ENCODE measurements at places on chromosomes 11 and 22. TPM values are rescaled to one million over a fixed set of nuclear protein-coding genes. Genes with fewer than 3 reads are reported as not detected.
A peak's percentile ranks its signal among the peaks of the same experiment; 100 is the strongest.

CHRDL2 gene
- total RNA-seq: not detected

MYRF gene
- not detected for total RNA-seq

TMPRSS13 gene
- not detected for total RNA-seq

APOL4 gene
- total RNA-seq: not detected

GGT1 gene
- total RNA-seq: not detected

UPK3A gene
- not detected for total RNA-seq

LARGE1 gene
- 40.6 TPM for total RNA-seq

GRCh38 chr22:23147617-23148387, 2.5 kb downstream of the RAB36 start:
- no peaks in the 10 kb centered on the region for H3K36me3 ChIP-seq
- H3K4me1 ChIP-seq: peaks cover 15% of the 10 kb centered on the region
- no peaks in the 10 kb centered on the region for H3K27me3 ChIP-seq

DNA sequence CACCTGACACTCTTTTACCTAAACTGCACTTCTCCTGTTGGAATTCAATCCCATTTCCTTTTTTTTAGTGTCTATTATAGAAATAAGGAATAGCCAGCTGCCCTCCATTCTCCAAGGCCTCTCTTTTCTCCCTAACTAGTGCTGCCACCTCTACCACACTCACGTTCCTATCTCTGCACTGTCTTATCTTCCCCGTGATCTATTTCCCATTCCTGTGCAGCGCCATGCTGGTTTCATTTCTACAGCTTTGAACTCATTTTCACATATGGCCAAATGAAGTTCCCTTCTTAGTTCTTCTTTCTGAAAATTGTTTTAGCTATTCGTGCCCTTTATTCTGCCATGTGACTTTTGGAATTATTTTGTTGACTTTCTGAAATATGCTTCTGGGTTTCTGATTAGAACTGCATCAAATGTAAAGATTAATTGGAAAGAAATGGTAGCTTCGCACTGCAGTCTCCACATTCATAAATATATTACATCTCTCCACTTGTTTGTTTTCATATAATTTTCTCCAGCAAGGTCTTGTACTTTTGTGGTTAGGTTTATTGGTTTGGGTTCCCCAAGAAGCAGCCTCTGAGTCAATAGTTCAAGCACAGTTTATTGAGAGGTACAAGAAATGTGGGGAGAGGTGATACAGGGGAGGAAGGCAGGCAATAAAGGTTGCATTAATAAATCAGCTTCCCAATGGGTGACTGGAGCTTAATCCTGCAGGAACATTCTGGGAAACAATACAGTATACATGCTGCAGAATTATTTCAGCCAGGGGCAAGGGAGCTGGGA, 43.7 kb upstream of the DRD2 start:
- DNase-seq: no peak
- no peaks in the 10 kb centered on the region for H3K36me3 ChIP-seq
- no peaks in the 10 kb centered on the region for H3K27me3 ChIP-seq

DNA sequence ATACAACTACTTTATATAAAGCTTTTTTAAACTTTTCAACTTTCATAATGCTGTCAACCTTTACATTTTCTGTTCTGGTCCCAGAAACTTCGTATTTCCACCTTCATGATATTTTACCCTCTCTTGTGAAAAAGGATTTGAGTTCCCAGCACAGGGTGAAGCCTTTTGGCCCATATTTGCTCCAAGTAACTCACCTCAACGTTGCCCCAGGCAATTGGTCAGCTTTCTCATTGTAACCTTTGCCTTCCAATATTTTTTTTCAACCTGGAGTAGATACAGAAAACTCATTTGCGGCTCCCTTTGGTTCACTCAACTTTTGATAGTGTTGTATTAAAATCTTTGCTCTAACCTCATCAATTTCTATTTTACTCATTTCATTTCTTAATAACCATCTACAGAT, 21.1 kb upstream of the FAR1 start:
- no peaks in the 10 kb centered on the region for H3K4me1 ChIP-seq
- no peak overlapping the region for H3K4me3 ChIP-seq
- no peaks in the 10 kb centered on the region for H3K36me3 ChIP-seq
- no peaks in the 10 kb centered on the region for H3K27me3 ChIP-seq
- DNase-seq: no peak
- H3K27ac ChIP-seq: no peak overlapping the region

DNA sequence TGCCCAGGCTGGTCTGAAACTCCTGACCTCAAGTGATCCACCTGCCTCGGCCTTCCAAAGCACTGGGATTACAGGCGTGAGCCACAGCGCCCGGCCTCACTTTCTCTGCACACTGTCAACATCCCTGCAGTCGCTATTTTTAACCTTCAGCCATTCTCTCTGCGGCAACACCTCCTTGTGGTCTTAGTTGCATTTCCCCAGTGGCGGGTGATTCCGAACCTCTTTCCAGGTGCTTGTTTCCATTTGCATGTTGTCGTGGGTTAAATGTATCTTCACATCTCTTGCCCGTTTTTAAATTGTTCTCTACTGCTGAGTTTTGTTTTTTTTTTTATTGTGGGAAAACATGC, 2.2 kb upstream of the SCT start:
- H3K27ac ChIP-seq: peak overlapping the region; percentile 53
- no peaks in the 10 kb centered on the region for H3K27me3 ChIP-seq

GRCh38 chr11:36373016-36374010, 77.2 kb downstream of the PRR5L start:
- no peak for DNase-seq
- peaks cover 7% of the 10 kb centered on the region for H3K27me3 ChIP-seq
- H3K4me3 ChIP-seq: no peak overlapping the region
- peaks cover 4% of the 10 kb centered on the region for H3K4me1 ChIP-seq
- no peak overlapping the region for H3K27ac ChIP-seq

DNA sequence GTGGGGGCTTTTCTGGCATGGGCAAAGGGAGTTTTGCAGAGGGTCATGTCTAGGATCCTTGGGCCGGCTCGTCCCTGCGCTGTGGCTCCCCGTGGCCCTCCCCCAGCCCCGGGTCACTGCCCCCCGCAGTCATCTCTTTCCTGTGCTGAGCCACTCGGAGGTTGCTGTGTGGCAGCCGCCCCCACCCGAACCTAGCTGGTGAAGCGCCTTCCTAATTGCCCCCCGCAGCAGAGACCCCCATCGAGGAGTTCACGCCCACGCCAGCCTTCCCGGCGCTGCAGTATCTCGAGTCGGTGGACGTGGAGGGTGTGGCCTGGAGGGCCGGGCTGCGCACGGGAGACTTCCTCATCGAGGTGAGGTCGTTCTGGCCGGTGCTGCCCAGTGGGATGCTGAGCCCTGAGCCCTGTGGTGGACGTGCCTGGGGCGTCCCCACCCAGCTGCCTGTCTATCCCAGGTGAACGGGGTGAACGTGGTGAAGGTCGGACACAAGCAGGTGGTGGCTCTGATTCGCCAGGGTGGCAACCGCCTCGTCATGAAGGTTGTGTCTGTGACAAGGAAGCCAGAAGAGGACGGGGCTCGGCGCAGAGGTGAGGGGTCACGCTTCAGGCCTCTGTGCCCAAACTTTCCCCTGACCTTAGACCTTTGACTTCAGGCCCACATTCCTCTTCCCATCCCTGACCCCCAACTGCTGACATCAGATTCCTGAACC, 32.0 kb downstream of the SHANK3 start:
- H3K27me3 ChIP-seq: no peaks in the 10 kb centered on the region
- H3K27ac ChIP-seq: no peak overlapping the region
- no peak for DNase-seq

DNA sequence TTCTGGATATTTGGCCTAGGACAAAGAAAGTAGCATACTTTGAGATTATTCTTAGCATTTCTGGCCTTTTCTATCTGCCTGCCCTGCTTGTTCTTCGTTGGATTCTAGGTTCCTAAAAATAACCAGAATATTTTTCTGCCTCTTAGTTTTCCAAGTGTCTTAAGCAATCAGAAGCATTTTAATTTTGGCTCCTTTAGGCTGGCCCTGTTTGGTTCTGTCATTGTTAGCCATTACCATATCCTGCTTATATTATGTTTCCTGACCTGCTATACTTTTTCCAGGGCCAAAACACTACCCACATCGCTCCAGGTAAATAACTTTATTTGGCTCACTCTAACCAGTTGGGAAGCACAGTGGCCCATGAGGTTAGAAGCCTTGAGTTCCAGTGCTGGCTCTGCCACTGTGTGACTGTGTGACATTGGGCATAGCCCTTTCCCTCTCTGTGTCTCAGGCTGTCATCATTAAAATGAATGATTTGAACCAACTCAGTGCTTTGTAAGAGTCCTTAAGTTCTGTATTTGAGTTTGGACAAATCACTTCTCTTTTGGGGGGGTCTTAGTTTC, 91.1 kb downstream of the STIM1 start:
- peak overlapping the region; percentile 85 for H3K27ac ChIP-seq
- H3K36me3 ChIP-seq: no peaks in the 10 kb centered on the region
- no peak for DNase-seq
- H3K4me3 ChIP-seq: no peak overlapping the region

DNA sequence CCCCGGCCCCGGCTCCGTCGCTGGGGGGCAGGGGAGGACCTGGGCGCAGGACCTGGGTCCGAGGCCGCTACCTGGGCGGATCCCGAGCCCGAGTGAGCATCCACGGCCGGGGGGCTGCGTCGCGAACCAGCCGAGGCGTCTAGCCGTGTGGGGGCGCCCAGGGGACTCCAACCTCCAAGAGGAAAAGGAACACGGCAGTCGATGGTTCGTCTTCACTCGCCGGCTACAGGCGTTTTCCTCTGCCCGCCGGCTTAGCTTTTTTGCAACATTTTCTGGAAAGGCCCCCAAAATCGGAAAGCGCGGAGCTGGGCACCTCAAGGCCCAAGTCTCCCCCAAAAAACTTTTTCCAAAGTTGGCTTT, 666 bp downstream of the PDGFB start:
- peaks cover 4% of the 10 kb centered on the region for H3K27me3 ChIP-seq
- no peaks in the 10 kb centered on the region for H3K36me3 ChIP-seq
- DNase-seq: no peak
- peak overlapping the region; percentile 27 for H3K27ac ChIP-seq

DNA sequence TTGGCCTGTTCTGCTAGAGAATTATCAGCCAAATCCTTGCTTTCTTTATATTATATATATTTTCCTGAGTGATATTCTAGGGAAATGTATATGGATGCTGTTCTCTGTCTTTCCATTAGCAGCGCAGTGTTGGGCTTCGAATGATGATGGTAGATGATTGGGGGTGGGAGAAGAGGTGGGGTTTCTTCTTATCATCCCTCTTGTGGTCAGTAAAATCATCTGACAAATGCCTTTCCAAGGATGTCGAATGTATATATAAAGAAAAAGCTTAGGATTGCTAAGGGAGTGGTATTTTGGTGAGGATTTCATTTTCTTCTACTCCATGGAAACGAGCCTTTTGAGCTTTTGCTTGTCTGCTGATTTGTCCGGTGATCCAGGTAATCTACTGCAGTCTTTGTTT, 48.9 kb downstream of the ARHGEF12 start:
- H3K27me3 ChIP-seq: no peaks in the 10 kb centered on the region
- no peak overlapping the region for H3K27ac ChIP-seq
- H3K4me3 ChIP-seq: no peak overlapping the region
- DNase-seq: no peak
- H3K36me3 ChIP-seq: no peaks in the 10 kb centered on the region

DNA sequence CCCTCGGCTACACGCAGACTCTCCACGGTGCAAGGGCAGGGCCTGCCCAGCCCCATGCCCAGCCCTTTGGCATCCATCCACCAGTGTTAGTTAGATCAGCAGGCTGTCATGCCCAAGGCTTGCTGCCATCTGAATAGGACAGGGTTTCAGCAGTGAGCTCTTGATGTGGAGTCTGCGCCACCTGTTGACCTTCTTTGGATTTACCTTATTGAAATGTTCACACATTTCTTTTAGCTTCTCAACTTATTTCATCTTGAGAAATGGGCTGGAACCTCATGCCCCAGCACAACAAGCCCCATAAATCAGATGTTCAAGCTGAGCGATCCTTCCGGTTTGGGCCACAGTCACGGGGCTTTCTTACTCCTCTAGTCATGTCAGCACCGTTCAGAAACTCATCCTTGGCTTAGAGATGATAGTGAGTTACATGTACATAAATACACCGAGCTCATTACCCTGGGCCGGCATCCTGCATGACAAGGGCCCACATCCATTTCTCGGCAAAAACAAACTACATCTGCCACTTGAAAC, 61.7 kb downstream of the PARVB start:
- peaks cover 3% of the 10 kb centered on the region for H3K4me1 ChIP-seq
- H3K36me3 ChIP-seq: no peaks in the 10 kb centered on the region
- H3K27me3 ChIP-seq: no peaks in the 10 kb centered on the region
- DNase-seq: no peak

DNA sequence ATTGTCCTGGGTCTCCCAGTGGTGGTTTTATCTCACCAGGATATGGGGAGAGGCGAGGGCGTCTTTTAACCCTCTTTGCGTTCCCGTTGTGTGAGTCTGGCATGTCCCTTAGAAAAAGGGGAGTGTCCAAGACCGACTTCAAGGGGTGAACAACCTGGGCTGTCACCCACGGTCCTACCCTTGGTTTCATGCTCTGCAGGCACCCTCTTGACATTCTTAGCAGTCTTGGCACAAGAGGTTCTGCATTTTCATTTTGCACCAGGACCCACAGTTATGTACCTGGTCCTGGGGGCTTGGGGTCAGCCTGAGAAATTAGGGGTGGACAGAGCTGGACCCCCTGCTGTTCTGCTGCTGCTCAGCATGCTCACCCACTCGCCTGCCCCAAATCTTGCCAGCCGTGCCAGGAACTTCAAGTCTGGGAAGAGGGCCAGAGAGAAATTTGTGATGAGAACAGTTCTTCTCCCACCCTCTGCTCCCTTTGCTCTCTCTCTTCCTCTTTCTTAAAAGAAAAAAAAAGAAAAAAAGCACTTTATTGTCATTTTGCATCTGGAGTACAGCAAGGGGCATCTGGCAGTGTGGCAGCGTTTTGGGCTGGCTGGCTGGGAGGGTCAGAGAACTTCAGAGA, 471.2 kb downstream of the MIAT start:
- DNase-seq: no peak
- no peaks in the 10 kb centered on the region for H3K36me3 ChIP-seq
- no peaks in the 10 kb centered on the region for H3K27me3 ChIP-seq
- no peak overlapping the region for H3K4me3 ChIP-seq

DNA sequence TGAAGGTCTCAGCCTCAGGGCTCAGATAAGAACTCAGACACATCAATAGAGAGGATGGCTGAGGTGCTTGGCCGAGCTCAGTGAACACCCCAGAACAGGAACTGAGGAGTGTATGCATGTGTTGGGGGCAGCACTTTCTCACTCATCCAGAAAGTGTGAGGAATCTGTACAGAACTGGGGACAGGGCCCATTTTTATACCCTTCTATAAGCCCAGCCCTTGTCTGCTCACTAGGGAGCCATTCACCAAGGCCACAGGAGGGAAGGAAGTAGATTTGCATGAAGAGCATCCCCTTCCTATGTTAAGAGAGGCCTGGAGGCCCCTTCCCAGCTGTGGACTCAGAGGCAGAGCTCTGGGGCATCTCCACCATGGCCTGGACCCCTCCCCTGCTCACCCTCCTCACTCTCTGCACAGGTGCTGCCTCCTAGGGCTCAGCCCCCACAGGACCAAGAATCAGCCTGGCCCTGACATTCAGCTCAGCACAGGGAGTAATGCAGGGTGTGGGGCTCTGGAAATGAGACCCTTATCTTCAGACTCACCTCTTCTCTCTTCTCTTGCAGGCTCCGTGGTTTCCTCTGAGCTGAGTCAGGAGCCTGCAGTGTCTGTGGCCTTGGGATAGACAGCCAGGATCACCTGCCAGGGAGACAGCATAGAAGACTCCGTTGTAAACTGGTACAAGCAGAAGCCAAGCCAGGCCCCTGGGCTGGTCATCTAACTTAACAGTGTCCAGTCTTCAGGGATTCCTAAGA, 39.9 kb upstream of the GGTLC2 start:
- H3K27ac ChIP-seq: no peak overlapping the region
- no peaks in the 10 kb centered on the region for H3K36me3 ChIP-seq
- no peak for DNase-seq
- no peak overlapping the region for H3K4me3 ChIP-seq
- no peaks in the 10 kb centered on the region for H3K4me1 ChIP-seq
